Diencephalon (tissue), 1 donor: ENCODE measurements at places on chromosomes 7 and 10. TPM values are rescaled to one million over a fixed set of nuclear protein-coding genes. Genes with fewer than 3 reads are reported as not detected.

FAS gene
- 2.5 TPM for total RNA-seq

GJD4 gene
- total RNA-seq: 0.23 TPM

FGL2 gene
- total RNA-seq: 2.3 TPM

PARP12 gene
- 6.0 TPM for total RNA-seq

NPC1L1 gene
- not detected for total RNA-seq

PAPSS2 gene
- 3.7 TPM for total RNA-seq

PKD2L1 gene
- total RNA-seq: 0.46 TPM
